K562 (cell line): ENCODE measurements at places on chromosomes 2 and 18. TPM values are rescaled to one million over a fixed set of nuclear protein-coding genes. Genes with fewer than 3 reads are reported as not detected.

MEMO1 gene
- 46.0 and 59.1 TPM in 2 replicates for polyA plus RNA-seq

LINC00305 gene
- polyA plus RNA-seq: not detected in 2 replicates

ALLC gene
- not detected in 2 replicates for polyA plus RNA-seq

CSRNP3 gene
- not detected in 2 replicates for polyA plus RNA-seq

CYP27C1 gene
- polyA plus RNA-seq: not detected in 2 replicates

TUBB8B gene
- not detected in 2 replicates for polyA plus RNA-seq

SLC5A7 gene
- polyA plus RNA-seq: not detected in 2 replicates

DRC1 gene
- polyA plus RNA-seq: not detected in 2 replicates

CNGA3 gene
- polyA plus RNA-seq: not detected in 2 replicates

BMP10 gene
- 0.15 and 1.1 TPM in 2 replicates for polyA plus RNA-seq

CNDP1 gene
- polyA plus RNA-seq: not detected in 2 replicates

RAPH1 gene
- polyA plus RNA-seq: 0.13 and 1.8 TPM in 2 replicates

RBM45 gene
- polyA plus RNA-seq: 16.2 and 19.9 TPM in 2 replicates

CTLA4 gene
- 0.08 and 0.17 TPM in 2 replicates for polyA plus RNA-seq

DHX57 gene
- 13.1 and 14.8 TPM in 2 replicates for polyA plus RNA-seq

OTOS gene
- not detected in 2 replicates for polyA plus RNA-seq

ODC1 gene
- polyA plus RNA-seq: 457 and 488 TPM in 2 replicates

ICOS gene
- polyA plus RNA-seq: not detected in 2 replicates

ANKRD29 gene
- polyA plus RNA-seq: 0.03 TPM in 1 of 2 replicates, not detected in the other
